Renal cortex interstitium (tissue), 15 donors: ENCODE measurements at places on chromosomes 11 and 22. TPM values are rescaled to one million over a fixed set of nuclear protein-coding genes. Genes with fewer than 3 reads are reported as not detected.

Gene MMP12
- 4.8 TPM for polyA plus RNA-seq

Gene PKP3
- 4.6 TPM for polyA plus RNA-seq

Gene APLNR
- polyA plus RNA-seq = 105 TPM

Gene GSTT4
- polyA plus RNA-seq = not detected
